ENCODE measurements at places on chromosomes 4 and X.

DNA sequence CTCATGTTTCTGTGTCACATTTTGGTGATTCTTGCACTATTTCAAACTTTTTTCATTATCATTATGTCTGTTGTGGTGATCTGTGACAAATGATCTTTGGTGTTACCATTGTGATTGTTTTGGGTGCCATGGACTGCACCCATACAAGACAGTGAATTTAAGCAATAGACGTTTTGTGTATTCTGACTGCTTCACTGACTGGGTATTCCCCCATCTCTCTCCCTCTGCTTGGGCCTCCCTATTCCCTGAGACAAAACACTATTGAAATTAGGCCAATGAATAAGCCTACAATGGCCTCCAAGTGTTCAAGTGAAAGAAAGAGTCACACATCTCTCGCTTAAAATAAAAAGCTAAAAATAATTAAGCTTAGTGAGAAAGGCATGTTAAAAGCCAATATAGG, 60.2 kb downstream of the BANK1 start:
- DNase-seq = no peak

DNA sequence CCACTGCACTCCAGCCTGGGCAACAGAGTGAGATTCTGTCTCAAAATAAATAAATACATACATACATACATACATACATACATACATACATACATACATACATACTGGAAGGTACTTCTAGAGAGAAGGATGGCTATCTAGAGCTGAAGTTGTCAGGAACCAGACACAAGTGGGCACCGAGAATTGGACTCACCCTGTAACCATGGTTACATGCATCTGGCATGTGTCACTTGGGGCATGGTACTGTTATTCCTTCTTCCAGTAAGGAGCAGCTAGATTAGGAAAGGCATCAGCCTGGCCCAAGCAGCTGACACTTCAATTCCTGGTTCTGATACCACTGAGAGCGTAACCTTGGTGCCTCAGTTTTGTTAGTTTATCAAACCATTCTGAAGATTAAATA, 127.1 kb downstream of the SH3KBP1 start:
- no peak for DNase-seq

DNA sequence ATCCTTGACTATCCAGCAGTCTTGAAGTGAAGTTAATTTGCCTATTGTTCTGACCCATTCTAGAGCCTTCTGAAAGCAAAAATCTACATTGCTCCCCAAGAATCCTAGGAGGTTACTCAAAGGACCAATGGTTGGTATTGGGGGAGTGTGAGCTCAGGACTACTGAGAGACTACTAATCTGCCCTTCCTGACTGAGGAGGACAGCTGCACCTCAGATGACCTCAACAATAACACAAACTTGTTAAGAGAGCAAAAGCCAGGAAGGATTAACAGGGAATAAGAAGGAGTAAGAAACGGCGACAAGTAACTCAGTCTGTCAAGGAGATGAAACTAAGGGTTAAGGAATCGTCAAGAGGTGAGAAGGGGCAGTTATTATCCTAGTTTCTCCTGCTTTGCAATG, 43.4 kb downstream of the IDS start:
- DNase-seq = no peak

DNA sequence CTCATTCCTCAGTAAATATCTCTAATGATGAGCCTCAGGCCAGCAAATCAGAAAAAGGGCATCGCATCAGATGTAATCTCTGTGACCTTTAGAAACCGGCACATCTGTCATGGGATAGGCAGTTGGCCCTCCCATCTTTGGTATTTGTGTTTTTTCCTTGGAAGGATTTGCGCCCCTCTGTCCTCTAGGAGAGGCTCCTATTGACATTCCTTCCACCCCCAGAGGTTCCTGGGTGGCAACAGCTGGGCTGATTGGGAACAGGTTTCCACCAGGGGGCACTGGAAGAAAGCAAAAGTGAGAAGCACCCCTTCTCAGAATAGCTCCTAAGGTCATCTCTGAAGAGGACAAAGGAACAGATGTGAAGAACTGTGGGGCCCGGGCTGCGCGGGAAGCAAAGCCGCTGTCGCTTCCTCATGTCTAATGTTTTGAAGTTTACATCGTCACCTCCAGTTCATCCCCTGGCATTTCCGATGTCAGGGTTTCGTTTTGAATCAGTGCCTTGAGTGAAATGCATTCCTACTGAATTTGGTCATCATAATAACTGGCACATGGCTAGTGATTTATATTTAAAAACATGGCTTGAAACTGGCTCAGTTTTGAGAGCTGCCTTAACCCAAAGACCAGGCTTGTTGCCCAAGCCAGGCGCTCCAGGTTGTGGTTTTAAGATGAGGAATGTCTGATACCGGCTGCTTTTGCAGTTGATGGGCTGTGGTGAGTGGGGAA, 6.2 kb downstream of the TXK start:
- peak; percentile 86 for DNase-seq

DNA sequence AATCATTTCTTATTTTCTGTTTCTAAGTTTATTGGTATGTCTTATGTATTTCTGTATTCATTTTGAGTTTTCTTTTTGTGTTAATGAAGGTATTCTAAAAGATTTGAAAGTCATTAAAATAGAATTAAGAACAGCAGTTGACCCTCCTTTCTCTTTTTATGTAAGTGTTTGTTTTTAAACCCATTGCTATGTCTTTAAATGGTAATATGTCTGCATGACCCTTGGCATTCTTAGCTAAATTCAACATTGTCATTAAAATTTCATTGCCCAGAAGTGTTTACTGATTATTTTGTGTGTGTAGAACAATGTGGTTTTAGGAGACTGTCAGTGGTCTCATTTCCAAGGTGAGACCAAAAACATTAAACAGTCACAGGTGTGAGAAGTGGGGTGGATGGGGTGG, 197.8 kb downstream of the PCDH7 start:
- no peak for DNase-seq

GRCh38 chrX:41616255-41616654, 72.5 kb upstream of the GPR34 start:
- no peak for DNase-seq

GRCh38 chr4:15295421-15296162, 132.2 kb upstream of the C1QTNF7 start:
- no peak for DNase-seq

DNA sequence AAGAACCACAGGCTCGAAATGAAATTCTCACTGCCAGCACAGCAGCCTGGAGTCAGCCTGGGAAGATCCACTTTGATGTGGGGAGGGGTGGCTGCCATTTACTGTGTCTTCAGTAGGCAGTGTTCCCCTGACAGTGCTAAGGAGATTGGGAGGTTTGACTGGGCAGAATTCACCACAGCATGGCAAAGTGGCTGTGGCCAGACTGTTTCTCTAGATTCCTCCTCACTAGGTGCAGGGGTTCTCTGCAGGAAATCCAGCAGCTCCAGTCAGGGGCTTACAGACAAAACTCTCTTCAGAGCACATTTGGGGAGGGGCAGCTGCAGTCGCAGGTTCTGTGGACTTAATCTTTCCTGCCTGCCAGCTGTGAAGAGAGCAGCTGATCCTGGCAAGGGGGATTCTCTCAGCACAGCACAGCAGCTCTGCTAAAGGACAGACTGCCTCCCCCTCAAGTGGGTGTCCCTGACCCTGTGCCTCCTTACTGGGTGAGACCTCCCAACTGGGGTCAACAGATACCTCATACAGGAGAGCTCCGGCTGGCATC, 1174.0 kb downstream of the RAPGEF2 start:
- DNase-seq = no peak

DNA sequence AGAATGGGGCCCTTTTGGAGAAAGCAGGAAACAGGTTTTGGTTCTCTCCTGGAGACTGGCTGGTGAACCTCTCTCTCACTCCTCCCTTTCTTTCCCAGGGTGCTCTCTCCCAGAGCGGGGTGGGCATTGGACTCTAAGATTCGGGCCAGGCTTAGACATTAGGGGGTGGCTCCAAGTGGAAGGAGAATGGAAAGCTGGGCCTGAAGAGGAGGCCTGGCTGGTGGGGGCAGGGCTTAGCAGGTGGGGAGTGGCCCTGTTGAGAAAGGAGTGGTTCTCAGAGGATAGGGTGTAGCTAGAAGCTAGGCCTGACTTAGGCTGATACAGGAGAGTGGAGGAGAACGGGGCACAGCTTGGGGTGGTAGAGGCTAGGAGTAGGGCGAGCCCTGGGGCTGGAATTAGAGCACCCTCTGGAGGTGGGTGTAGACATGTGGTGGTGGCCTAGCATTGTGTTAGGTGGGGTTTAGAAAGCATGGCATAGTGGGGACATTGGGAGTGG, 5.7 kb downstream of the PLP2 start:
- peak; percentile 67 for DNase-seq

DNA sequence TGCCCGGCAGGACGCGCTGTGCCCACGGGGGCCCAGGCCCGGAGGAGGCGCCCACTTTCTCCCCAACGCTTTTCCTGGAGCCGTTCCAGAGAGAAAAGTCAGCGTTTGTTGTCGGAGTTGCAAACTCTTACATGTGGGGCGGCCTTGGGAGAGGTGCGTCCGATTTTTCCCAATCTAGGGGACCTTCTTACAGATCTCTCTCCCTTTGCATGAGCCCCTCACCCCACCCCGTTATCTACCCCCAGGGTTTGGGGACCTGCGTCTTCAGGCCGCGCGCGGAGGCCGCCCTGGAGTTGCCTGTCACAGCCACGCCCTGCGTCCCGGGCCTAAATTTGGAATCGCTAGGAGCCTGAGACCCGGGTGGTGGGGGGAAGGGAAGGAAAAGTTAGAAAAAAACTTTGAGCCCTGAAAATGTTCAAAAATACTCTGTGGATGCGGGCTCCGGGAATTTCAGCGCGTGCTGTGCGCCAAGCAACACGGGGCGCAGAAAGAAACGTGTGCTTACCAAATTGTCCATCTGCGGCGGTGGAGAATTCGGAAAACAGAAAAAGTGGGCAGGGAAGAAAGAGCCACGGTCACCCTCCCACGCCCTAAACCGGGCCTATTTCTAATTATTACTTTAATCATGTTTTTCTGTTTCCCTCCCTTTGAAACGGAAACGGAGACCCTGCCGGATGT, 587 bp downstream of the CD99 start:
- DNase-seq = peak; percentile 69

- no peak for DNase-seq
These were observed 49.8 kb downstream of the SMPX start for GRCh38 chrX:21708116-21708515.

- no peak for DNase-seq
These were observed 217.0 kb downstream of the SOWAHB start for GRCh38 chr4:76680952-76681351.

DNA sequence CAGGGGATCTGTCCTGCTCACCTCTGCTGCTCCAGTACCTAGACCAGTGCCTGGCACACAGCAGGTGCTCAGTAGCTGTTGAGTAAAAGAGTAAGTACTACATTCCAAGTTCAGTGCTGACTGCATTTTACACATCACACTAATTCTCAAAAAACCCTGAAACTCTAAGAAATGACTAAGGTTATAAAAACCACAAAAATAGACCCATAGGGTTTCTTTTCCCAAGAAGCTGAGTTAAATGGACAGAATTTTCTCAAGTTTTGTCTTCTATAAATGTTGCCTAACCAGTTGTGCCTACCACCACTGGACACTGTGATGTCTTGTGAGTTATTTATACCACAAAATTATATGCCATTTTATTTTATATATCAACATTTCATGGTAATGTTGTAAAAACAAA, 78.9 kb upstream of the RXFP1 start:
- no peak for DNase-seq

DNA sequence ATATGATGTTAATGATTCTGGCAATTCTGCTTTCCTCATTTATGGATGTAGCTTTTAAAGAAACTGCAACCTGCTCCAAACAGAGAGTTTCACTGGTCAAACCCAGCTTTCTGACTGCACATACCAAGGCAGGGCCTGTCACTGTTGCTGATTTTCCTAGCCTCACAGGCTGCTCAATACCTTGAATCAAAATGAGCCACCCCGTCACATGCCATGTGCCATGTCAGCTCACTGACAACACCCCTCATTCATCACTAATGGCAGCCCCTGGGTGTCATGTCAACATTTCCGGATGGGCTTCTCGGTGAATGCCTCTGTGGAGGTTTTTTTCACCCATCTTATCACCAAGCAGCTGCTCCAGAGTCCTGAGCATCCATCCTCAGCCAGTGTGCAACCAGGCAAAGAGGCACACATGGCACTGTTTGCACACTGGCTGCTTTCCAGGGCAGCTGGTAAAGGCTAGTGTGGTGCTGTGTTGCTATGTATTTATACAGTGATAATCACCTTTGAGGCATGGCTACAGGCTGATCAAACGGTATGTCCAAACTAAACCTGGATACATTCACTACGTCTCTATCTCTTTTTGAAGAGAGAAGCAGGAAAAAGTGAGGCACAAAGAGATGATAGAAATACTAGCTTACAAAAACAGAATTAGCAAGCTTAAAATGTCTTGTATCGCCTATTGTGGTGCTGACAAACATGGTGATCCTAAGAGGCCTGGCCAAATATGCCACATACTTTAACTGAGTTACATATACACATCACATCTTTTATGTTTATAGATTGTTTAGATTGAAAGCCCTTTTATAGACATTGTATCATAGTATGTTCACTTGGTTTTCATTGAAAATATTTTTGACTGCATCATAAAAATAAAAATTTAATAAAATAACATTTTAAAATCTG, 94.6 kb upstream of the INPP4B start:
- DNase-seq = no peak

- DNase-seq = no peak
These were observed 17.8 kb downstream of the TRIM2 start for GRCh38 chr4:153221783-153222706.

- no peak for DNase-seq
These were observed 276.1 kb downstream of the NR3C2 start for GRCh38 chr4:148166132-148166591.

GRCh38 chr4:107564326-107564725, 155.7 kb downstream of the PAPSS1 start:
- DNase-seq = no peak

DNA sequence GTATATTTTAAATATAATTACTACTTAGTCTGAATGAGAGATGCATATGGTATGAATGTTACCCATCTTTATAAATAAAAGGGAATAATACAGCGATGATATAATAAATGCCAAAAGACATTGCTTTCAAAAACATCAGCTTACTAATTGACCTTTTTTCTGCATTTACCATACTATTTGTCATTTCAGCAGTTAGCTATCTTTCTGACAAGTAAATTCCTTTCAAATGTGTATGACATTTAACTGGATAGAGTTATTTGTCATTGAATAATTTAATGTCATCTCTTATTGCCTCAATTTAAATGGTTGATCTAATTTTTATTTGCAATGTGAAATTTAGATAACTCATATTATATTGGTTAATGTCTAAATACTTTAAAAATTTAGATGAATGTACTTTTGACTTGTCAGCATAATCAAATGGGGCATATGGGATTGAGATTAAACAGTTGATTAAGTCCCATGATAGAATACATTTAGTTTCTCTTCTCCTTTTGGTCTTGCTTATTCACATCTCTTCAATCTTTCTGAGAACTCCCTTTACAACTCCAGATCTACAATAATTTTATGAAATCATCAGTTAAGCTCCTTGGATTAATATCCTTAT, 350.9 kb downstream of the PCDH18 start:
- DNase-seq = no peak

- DNase-seq = no peak
These were observed 303.3 kb downstream of the TECRL start for GRCh38 chr4:64105903-64106302.

- no peak for DNase-seq
These were observed 70.9 kb upstream of the CBR4 start for GRCh38 chr4:169080981-169081380.

Measured in KBM-7 (cell line).